ENCODE measurements at places on chromosomes 3 and 15.
A peak's percentile ranks its signal among the peaks of the same experiment; 100 is the strongest.

DNA sequence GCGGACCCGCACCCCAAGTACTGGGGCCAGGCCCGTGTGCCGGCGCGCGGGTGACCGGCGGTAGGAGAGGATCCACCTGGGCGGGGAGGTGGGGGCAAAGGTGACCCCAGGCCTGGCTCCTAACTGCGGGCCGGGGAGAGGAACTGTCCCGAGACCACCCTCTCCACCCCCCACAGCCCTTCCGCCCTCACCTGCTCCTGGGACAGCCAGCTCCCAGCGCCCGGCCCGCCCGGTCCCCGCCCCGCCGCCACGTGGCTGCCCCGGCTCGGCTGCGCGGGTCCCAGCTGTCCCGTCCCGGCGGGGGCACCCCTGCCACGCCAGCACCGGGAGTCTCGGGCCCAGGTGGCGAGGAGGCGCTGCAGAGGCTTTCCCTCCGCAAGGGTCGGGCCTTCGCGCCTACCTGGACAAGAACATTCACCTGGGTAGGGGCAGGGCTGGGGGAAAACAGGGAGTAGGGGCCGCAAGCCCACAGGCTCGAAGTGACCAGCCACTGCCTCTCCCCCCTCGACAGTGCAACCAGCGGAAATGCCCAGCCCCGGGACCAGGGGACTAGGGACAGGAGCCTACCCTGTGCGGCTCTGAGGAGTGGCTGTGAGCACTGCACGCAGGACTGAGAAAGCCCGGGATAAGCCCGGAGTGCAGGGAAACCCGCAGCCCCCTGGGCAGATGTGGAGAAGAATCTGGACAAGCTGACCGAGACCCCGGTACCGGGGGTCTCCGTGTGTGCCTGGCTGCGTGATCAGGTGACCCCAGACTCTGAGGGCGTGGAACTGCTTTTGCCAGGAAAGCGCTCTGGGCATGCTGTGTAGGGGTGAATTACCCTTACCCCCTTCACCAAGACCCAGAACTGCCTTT, at the start of gene SLC12A8:
SLC12A8 (minus strand) TSS at position 240 of the 855 bp plus-strand sequence. CDS start 1,399 bp downstream, outside the sequence.
- no peak for DNase-seq

GRCh38 chr3:52483081-52483480, 12.1 kb upstream of the STAB1 start:
- DNase-seq = no peak

GRCh38 chr3:193560870-193561269, 6.2 kb upstream of the ATP13A4 start:
- DNase-seq = no peak

- DNase-seq = no peak
Measured at GRCh38 chr3:111690242-111690641, 95.1 kb upstream of the ZBED2 start.

DNA sequence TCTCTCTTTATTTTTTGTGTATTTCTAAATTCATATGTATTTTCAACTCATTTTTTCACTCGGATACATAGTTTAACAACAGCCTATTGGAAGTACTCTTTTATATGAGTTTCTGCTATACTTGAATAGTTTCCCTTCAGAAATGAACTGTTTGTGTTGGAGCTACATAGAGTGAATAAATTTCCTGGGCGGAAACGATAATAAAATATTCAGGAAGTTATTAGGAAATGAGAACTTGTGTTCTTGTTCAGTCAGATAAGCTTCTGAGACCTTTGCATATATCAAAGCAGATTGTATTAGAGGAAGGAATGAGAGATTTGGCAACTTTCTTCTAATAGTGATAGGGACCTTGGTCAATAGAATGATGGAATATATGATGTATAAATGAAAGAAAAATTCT, 27.3 kb downstream of the NEO1 start:
- DNase-seq = no peak

DNA sequence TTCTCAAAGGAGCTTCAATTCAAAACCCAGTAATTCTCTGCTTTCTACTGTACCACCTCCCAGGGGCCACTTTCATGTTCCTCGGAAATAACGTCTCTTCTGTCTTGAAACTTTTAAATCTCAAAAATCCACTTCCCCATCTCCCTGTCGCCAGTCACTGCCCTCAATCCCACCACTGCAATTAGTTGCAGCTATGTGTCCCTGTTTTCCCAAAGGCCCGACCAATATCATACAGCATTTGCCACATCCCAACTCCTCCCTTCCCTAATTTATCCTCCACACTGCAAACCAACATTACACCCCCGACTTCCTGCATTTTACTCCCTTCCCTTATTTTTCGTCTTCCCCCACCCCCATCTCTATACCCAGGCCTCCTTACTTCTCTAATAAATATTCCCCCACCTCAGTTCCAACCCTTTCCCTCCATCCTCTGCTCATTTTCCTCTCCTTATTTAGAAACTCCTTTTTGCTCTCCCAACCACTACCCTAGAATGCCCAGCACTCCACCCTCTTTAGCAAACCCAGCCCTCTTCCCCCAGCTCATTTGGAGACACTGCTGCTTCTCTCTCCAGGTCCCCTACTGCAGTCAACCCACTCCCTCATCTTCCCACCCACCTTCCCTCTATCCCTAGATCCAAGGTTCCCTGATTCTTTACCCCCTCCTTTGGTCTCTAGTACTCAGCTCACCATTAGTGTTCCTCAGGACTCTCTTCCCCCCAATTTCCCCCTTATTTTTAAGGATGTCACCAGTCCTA, 1.1 kb downstream of the NPTN start:
- no peak for DNase-seq

DNA sequence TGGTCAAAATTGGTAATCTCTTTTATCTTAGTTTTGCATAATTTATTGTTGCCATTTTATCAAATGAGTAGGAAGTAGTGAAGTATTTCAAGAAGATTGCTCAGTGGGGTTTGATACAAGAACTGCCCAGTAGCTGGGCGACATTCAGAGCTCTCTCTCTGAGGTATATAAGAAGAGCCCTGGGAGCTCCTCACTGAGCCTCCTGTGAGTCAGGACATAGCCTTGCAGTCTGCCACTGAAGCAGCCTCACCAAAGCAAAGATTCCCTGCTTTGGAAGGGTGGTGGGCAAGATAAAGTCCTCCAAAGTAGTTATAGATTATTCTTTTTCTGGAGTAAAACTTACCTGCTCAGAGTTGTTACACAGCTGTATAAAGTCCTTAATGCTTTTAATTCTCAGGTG, 26.1 kb downstream of the SKIL start:
- no peak for DNase-seq

GRCh38 chr3:168267179-168267578, 171.5 kb upstream of the GOLIM4 start:
- no peak for DNase-seq

DNA sequence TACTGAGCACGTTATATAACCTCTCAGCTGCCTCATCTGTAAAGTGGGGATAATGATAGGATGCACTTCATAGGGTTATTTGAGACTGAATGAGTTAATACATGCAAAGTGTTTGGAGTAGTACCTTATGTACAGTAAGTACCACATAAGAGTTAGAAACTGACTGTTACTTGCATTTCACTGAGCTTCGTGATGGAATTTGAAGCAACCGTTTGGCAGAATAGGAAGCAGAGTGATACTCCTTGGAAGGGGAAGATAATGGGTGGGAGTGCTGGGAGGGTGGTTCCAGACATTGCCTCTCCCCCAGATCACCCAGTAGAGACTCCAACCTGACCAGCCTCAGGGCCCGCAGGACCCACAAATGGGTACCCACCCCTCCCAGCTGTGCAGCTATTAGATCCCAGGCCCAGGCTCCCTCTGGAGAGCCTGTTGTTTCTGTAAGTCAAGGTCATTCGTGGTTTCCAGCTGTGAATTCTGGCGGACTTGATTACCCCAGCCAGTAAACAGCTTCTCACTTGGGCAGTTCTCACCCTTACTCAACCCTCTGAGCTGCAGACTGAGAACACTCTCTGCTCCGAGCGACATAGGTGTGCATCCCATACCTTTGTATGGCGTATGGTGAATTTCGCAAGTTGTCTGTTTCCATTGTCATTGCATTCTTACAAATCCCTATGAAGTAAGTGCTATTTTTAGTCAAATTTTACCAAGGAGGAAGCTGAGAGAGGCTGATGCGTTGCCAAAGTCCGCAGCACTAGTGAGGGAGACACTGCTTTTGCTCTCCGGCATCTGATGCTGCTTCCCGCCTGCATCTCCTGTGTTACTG, 11.1 kb downstream of the ALPK3 start:
- DNase-seq = no peak

DNA sequence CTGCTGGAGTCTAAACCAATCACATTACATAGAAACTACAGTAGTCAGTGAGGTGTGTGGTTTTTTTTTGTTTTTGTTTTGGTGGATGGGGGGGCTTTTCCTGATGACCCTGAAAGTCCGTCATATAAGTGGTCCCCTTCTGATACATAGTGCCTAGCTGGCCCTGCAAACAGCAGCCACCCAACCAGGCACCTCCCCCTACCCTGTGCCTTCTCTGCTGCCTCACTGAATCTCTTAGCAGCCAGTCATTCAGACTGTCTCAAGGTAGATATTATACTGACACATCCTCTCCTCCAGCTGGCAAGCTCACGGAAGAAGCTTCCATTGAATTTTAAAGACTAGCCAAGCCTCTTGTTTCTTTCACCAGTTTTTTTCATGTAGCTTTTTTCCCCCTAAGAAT, 21.4 kb downstream of the SYN2 start:
- DNase-seq = no peak

DNA sequence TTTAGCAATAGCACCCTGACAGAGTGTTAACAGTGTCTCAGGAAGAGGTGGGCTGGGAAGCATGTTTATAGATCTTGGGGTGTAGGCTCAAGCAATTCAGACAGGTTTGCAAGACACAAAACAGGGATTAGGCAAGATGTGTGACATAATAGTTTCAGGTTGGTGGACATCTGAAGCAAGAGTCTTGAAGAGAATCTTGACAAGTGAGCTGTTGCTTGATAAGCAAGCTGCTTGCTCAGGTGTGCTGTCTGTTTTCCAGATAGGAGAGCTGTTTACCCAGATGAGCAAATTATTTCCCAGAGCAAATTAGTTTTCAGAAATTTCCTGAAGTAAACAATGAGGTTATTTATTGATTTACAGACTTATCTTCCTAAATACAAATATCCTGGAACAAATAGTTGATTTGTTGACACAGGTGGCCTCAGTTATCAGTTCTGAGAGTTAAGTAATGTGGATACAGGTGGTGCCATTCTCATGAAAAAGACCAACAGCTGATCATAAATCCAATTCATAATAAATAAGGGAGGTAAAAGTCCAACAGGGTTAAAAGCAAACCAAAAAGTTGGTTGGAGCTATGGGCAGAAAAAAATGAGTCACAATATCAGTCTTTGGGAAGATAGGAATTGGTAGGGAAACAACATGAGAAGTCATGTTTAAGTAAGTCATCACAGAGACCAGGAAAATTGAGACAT, 437.3 kb downstream of the TBL1XR1 start:
- no peak for DNase-seq

DNA sequence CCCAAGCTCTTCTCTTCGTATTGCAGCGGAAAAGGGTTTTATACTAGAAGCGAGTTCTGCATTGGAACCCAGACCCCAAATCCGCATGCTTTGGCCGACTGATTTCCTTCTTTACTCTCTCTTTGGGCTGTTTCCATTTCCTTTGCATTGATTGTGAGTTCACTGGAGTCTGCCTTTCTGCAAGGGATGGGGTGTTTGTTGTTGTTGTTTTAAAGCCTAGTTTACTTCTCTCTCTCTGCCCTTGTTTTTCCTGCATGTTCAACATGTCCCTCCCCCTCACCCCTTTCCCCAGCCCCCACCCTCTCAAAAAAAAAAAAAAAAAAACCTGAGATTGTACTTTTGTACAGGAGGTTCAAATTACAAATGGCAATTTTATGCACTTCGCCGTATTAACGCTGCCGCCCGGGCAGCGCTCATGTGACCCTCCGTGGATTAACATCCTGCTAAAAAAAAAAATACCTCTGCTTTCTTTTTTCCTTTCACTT, 2.2 kb downstream of the NR2F2 start:
- no peak for DNase-seq

DNA sequence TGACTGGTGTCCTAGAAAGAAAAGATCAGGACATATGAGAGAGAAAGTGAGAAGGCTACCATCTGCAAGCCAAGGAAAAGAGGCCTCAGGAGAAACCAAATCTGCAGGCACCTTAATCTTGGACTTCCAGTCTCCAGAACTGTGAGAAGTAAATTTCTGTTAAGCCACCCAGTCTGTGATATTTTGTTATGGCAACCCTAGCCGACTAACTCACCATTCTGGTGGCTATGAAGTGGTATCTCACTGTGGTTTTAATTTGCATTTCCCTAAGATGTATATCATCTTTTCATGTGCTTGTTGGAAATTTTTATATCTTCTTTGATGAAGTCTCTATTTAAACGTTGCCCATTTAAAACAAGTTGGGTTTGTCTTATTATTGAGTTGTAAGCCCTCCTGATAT, 40.6 kb downstream of the ILDR1 start:
- DNase-seq = no peak

DNA sequence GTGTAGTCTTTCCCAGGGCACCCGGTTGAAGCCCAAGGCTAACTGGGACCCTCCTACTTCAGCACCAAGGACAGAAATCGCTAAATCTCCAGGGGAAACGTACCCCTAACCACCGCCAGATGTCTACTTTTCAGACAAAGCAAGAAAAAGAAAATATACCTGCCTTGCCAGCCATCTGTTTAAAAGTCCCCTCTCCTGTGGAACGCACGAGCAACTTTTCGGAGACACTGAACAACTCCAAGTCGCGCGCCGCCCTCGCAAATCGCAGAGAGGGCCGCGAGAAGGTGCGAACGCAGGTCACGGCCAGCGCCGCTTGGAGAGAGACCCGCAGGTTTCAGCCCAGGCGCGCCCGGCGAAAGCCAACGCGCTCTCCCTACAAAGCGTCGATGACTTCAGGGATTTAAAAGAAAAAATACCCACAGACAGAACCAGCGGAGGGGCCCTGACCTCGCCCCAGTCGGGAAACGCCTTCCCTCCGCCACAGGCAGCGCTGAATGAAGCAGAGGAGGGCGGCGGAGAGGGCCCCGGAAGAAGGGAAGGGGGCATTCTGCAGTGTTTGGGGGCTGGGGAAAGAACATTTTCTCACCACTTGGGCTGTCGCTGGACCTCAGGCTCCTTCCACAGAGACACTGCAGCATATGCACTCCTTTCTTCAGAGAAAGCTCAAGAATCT, 213.1 kb downstream of the FGF12 start:
- DNase-seq = peak; percentile 52

GRCh38 chr15:81293728-81294515, 30.0 kb downstream of the STARD5 start:
- no peak for DNase-seq
